ENCODE measurements at places on chromosomes 5 and 9. TPM values are rescaled to one million over a fixed set of nuclear protein-coding genes. Genes with fewer than 3 reads are reported as not detected.

The TUSC1 gene
- 0.88 TPM for total RNA-seq

The ARSB gene
- total RNA-seq, result 5.1 TPM

The IL31RA gene
- total RNA-seq, result 2.0 TPM

DNA sequence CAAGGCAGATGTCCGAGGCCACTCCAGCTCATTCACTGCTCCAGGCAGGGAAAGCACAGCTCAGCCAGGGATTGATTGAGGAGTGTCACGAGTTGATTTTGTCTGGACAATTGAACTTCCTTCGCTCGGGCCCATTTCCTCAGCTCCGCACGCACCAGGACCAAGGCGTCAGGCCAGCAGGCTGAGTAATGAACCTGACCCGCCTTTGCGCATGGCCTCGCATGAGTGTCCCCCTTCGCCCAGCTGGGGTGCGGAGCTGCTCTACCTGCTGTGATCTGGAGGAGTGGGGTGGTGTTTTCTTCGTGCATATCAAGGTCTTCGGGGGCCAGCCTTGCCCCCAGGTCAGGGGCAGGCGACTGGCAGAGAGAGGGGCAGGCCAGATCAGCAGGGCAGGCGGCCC, 44.0 kb downstream of the VAV2 start:
- DNase-seq, result no peak

The RNF208 gene
- 38.0 TPM for total RNA-seq

GRCh38 chr5:1701216-1701864, 98.3 kb downstream of the MRPL36 start:
- DNase-seq, result no peak

DNA sequence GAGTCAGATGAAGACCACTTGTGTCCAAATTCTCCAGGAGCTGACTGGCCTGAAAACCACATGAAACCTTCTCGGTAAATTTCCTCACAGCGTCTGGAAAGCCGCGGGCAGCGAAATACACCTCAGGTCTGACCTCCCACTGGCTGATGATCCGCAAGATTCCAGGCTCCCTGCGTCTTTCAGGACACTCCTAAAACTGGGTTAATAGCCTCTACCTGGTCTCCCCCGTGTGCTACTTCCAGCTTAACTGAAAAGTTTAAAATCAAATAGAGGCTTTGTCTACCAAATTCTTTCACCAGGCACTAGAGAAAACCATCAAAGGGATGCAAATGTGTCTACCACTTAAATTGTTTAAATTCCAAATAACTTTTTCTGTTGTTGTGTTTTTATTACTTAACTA, 312.6 kb downstream of the DRD1 start:
- DNase-seq, result no peak

- DNase-seq, result no peak
Measured at GRCh38 chr5:127452626-127453025, 64.8 kb upstream of the PRRC1 start.

DNA sequence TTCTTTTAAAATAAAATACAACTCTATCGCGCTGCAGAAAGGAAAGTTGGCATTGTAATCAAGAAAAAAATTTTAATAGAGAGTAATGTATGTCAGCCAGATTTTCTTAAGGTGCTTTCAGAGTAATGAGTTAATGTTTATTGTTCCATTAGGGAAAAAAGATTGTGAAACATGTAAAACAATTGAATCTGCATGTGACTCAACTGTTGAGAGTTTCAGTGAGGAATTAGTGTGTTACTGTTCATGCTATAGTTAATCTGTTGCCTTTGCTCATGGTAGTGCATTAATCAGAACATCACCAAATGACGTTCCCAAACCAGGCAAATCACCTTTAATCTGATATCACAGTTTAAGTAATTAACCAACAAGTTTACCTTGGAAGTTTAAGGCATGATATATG, 600.5 kb downstream of the NR2F1-AS1 start:
- no peak for DNase-seq

- DNase-seq, result no peak
Measured at GRCh38 chr5:124706729-124707361, 39.6 kb downstream of the ZNF608 start.

- no peak for DNase-seq
Measured at GRCh38 chr9:12851341-12852090, 76.7 kb downstream of the LURAP1L start.

DNA sequence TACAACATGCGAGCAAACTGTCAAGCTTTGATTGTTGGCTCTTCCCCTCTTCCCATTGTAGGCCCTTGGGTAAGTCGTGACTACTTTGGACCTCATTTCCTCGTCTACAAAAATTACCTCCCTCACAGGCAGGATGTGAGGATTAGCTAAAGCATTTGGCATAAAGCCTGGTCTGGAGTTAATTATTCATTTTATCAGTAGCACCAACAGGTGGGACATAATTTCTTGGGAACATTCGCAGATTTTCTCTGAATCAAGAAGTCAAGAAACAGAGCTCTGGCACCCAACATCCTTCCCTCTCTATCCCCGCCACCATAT, 39.9 kb upstream of the SEMA6A start:
- DNase-seq, result no peak

GRCh38 chr5:78586251-78586650, 62.3 kb downstream of the LHFPL2 start:
- peak; percentile 63 for DNase-seq

DNA sequence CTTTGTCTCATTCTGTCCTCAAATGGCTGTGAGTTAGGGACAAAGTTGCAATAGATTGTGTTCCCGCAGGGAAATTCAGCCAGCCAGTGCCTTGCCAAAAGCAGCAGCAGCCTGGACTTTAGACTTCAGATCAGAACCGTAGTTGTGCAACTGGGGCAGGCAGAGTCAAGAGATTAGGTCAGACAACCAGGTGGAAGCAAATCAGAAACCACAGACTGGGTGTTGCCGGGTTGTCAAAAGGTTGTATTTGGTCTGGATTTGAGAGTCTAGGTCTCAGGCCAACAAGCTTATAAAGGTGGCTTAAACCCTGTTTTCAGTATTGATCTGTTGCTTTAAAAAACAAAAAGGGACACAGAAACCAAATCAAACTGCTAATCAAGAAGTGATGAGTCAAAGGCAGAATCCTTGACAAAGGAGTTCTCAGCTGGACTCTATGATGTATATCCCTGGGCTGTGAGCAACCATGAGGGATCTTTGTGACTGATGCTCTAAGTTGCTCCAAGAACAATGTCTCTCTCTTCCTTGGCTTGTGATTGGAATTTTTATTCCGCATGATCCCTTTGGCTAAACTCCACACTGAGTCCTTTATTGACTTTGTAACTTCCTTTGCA, 20.9 kb downstream of the RFK start:
- peak; percentile 76 for DNase-seq

- DNase-seq, result no peak
Measured at GRCh38 chr9:19665146-19665863, 123.5 kb downstream of the SLC24A2 start.

- no peak for DNase-seq
Measured at GRCh38 chr9:122941582-122942234, 888 bp downstream of the RABGAP1 start.

The CER1 gene
- not detected for total RNA-seq

- DNase-seq, result no peak
Measured at GRCh38 chr5:133824661-133825254, 143.7 kb downstream of the C5orf15 start.

DNA sequence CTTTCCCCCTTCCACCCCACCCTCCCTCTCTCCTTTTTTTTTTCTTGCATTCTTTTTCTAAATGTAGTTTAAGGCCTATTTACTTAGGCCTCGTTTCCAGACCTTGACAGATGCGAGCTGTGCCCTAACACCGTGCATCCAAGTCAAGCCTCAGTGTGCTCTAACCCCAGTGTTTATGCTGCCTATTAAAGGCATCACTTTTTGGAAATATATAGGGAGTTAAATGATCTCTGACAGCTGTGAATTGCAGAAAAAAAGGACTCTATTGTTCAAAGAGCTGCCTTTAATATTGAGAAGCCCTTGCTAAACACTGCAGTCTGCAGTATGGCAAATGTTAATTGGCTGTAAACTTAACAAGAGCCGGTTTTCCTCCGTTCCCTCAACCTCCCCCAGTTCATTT, 270.4 kb upstream of the TUT7 start:
- no peak for DNase-seq

The NIPBL gene
- 83.8 TPM for total RNA-seq

DNA sequence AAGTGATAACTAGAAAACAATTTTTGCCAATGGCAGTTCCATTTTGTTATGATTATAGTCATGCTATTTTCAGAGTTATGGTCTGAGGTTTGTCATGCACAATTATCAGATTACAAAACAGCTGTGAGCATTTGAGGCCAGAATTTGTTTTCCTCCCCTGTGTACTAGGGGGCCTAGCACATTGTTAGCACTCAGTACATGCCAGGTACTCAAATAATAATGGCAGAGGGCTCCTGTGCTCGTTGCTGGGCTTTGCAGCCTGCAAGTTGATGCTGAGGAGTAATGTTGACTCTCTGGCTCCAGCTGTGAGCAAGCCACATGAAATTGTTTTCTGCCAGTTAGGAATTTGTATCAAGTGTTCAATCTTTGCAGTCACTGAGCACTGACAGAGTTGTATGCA, 6.9 kb downstream of the DNAI1 start:
- no peak for DNase-seq

DNA sequence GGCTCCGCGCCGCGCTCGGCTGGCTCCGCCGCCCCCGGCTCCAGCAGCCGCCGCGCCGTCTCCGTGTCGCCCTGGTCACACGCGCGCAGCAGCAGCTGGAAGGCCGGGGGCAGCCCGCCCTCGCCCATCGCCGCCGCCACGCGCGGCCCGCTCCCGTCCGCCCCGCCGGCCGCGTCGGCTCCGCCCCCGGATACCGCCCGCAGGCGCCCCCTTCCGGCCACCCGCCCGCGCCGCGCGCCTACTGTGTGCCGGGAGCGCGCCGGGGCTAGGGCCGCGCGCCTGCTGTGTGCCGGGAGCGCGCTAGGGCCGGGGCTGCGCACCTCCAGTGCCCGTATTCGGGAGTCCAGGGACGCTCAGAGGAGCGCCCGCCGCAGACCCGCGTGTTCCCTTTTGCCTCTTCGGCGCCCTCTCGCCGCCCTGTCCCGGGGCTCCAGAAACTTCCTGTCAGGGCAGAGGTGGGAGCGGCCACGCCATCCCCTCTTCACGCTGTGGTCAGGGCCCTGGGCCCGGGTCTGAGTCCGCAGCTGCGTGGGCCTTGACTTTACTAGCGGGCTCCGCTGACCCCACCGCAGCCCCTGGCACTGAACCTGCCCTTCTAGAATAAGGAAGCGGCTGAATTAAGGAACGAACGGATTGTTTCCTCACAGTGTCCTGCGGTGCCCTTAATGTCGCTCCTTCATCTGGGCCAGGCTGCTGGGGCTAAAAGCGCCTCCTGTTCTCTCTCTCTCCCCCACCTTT, at the start of gene ANKS6:
Gene ANKS6 (minus strand): TSS at position 192 of the 738 bp plus-strand sequence. CDS start 64 bp downstream, at position 128.
- no peak for DNase-seq

DNA sequence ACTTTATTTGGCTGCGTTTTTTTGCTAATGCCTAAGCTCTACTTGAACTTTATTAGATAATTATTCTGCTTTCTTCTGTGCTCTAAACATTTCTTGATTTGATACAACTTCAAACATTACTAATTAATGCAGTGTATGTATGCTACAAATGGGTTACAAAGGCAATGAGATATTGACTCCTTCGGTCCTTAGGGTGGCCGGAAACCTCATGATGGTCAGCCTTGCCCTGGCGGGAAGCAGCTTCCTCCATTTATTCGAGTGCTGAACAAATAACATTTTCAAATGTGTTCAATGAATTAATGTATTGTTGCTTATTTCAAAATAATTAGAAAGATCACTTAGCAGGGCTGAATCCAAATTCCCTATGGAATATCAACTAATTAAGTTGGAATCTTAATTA, 3.9 kb upstream of the LNPEP start:
- DNase-seq, result no peak

- no peak for DNase-seq
Measured at GRCh38 chr5:6307304-6307703, 71.0 kb downstream of the MED10 start.

DNA sequence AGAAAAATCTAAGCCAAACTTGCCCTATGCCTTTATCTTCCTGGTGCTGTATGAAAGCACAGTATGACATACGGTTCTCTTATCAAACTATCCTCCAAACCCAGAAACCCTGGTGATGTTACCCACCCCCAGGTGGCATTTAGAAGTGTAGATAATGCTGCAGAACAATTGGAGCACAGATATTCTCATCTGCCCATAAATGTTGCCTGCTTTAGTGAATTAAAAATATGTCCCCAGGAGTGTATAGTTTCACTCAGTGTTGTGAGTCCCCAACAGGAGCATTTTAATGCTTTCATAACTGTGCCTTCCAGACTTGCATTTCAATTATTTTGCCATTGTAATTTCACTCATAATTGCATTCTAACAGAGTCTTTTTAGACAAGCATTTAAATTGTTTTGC, 50.8 kb downstream of the SV2C start:
- DNase-seq, result no peak

The KIF4B gene
- 0.13 TPM for total RNA-seq

The ACER2 gene
- total RNA-seq, result 4.3 TPM

The NEURL1B gene
- 20.4 TPM for total RNA-seq

GRCh38 chr9:90803860-90804593, 2.4 kb downstream of the SYK start:
- no peak for DNase-seq

GRCh38 chr9:115671963-115672305, 481.7 kb upstream of the PAPPA start:
- DNase-seq, result no peak

GRCh38 chr5:101393795-101394450, 490.8 kb upstream of the ST8SIA4 start:
- DNase-seq, result no peak

GRCh38 chr5:56746553-56747339, 68.6 kb upstream of the MAP3K1 start:
- DNase-seq, result no peak

- no peak for DNase-seq
Measured at GRCh38 chr9:126556560-126557250, 57.0 kb upstream of the LMX1B start.

GRCh38 chr5:31531543-31531887, 378 bp downstream of the DROSHA start:
- no peak for DNase-seq

DNA sequence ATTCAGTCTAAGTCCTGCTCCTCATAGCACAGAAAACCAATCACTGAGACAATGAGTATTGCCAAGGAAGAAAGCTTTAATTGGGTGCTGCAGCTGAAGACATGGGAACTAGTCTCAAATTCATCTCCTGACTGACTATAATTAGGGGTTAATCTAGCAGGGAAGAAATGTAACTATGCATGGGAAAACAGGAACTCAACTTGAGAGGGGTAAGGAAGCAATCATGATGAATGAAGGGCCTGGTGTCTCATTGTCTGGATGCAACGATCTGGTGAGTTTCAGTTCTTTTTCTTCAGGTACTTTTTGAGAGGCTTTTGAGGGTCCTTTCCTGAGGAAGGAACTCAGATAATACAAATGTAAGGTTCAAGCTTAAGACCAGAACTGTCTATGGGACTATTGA, 24.0 kb upstream of the OCLN start:
- DNase-seq, result no peak

- no peak for DNase-seq
Measured at GRCh38 chr9:92342825-92343488, 17.2 kb downstream of the CENPP start.

- no peak for DNase-seq
Measured at GRCh38 chr5:11640158-11640873, 263.9 kb downstream of the CTNND2 start.
